Activated B cell treated with CpG ODN at 0.5 μM for 24 hours (primary cell): ENCODE measurements at places on chromosomes 7 and 10.

DNA sequence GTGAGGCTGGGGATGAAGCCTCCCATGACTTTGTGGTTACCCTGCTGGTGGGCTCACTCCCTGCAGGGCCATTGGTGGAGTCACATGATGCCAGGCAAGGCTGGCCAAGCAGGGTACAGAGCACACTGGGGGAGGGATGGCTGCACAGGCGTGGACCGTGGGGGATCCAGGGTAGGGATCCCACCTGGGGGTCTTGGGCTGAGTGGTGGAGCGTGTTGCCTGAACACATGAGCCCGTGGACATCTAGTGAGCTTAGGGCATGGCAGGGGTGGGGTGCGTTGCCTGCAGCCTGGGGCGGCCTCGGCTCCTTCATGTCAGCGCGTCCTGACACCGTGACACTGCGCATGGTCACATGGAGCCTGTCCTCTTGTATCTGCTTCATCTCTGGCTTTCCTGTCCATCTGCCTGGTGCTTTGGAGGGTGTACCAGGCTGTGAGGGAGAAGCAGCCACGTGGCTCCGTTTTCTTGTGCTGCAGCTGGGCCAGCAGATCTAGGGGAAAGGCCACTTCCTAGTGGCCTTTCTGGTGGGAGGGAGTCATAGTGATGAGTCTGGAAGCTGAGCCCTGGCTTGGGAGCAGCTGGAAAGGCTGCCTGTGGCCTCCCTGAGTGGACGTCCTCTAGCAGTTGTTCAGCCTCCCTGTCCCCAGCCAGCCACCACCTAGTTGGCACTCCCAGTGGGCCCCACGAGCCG is 96.2 kb downstream of the LHPP start:
- no peak for DNase-seq

DNA sequence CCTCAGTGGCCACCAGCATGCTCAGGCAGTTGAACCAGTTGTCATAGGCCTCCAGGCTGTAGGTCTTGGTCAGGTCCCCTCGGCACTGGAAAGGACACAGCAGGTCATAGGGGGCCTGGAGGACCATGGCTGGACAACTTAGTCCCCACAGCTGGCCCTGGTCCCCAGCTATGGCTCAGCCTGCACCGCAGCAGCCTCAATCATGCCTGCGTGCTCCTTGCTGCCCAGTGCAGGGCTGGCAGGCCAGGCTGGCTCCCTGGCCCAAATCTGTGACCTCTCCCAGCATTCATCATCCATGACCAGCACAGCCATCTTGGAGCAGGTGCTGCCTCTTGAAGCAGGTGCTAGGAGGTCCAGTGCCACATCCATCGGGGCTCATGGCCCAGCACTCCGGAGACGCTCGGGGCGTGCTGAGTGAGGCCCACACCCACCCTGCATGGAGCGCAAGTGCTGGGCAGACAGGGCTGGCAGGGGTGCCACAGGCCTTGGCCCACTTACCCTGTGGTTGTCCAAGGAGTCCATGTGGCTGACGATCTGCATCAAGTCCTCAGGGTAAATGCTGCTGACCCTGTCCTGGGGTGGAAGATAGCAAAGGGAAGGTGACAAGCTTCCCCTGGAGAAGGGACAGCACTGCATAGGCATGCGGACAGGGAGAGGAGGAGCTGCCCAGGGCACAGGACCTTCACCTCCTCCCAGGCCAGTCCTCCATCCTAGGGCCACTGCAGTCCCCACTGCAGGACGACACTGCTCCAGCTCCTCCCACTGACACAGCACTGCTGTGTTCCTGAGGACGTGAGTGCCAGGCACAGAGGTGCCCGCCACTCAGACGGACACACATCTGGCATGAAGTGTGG is 61.7 kb downstream of the CSGALNACT2 start:
- peak; percentile 12 for DNase-seq

GRCh38 chr10:129897871-129898626 is 66.0 kb downstream of the EBF3 start:
- no peak for DNase-seq

DNA sequence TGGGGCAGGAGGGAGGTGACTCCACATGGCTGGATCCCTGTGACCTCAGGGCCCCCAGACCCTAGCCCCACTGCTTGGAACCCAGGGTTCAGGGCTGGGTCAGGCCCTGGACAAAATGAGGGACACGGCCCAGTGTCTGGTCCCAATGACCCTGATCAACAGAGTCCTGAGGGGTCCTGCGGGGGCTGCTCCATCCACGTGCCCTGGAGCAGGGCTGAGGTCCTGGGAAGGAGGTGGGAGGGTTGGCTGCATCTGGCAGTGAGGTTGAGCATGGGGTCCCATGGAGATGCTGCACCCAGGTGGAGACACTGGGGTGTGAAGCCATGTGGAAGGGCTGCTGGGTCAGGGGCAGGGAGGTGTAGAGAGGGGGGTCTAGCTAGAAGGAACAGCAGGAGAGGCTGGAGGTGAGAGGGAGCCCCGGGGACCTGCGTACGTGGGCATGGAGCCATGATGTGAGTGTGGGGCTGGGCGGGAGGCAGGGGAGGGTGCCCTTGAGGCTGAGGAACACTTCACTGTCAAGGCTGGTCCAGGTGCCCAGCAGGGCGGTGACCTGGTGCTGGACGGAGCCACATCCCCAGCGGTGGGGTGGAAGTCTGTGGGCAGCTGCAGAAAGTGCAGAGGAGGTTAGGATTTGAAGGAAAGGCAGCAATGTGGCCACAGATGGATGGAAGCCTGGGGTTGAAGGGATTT is 604 bp downstream of the SCART1 start:
- DNase-seq: no peak

- no peak for DNase-seq
Measured at GRCh38 chr10:110848106-110848505, 23.6 kb upstream of the PDCD4 start.

GRCh38 chr7:127226685-127227374 is 25.9 kb downstream of the GRM8 start:
- DNase-seq: no peak

- DNase-seq: no peak
Measured at GRCh38 chr7:112202816-112203215, 3.4 kb downstream of the DOCK4 start.

DNA sequence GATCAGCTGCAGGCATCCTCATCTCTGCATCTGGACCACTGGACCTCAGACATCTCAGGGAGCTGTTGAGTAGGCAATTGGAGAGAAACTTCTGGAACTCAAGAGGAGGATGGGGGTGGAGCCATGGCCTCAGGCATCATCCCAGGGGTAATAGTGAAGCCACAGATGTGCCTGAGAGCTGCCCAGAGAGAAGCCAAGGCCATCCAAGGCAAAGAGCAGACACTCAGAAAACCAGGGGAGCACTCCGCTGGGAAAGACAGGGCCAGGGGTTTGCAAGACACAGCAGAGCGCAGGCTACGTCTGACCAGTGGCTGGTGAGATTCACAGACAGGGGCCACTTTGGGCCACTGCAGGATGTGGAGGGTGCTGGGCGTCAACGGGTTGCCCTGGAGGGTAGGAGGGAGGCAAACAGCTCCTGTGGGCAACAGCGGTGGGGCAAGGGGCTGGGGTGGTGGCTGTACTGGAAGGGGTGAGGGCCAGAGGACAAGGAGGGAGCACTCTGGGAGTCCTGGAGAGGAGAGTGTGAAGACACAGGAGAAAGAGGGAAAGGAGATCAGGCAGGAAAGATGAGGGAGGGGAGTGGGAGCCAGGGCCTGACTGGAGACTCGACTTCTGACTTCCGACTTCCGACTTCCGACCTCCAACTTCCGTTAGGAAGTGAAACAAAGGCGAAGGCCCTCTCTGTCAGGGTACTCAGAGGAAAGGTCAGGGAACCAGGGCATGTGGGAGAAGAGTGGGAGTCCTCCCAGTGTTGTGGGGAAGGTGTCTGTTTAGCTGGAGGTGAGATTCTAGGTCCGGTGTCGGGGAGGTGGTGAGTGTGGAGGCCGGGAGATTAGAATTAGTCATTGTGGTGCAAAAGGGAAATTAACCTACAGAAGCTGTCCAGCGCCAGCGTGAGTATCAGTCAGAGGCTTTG is 69.7 kb upstream of the ANTXRL start:
- no peak for DNase-seq

DNA sequence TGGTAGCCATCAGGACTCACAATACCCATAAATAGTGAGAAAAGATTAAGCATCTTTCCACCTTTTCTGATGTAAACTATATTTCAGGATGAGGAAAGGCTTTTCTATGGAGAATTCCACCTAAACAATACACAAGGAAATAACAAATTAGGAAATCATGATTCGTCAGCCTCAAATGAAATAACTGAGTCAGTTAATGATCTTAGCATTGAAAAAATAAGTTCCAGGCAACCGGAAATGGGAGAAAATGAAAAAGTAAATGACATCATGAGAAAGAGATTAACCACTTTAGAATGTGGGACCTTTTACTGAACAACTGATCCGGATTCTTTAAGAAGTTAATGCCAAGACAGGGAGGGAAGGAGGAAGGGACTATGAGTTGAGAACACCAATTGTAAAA is 742.3 kb downstream of the TNS3 start:
- no peak for DNase-seq

- no peak for DNase-seq
Measured at GRCh38 chr10:74913377-74913979, 87.1 kb downstream of the KAT6B start.

GRCh38 chr10:80070057-80070456 is 8.4 kb upstream of the TMEM254 start:
- no peak for DNase-seq

GRCh38 chr7:105376908-105377533 is 11.7 kb downstream of the SRPK2 start:
- no peak for DNase-seq

DNA sequence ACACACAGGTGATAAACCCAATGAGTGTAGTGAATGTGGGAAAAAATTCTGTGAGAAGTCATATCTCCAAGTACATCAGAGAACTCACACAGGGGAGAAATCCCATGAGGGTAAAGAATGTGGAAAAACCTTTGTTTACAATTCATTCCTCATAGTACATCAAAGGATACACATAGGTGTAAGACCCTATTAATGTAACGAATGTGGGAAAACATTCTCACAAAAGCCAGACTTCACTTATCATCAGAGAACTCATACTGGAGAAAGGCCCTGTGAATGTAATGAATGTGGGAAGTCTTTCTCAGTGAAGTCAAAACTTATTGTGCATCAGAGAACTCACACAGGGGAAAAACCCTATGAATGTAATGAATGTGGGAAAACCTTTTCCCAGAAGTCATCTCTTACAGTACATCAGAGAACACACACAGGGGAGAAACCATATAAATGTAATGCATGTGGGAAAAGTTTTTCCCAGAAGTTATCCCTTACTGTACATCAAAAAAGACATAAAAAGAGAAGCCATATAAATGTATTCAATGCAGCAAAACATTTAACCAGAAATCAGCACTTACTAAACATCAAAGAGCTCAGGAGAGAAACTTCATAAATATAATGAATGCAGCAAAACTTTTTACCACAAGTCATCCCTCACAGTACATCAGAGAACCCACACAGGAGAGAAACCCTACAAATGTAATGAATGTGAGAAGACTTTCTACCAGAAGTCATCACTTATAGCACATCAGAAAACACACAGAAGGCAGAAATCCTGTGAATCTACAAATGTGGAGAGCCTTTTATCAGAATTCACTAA is 49.8 kb downstream of the ZNF239 start:
- no peak for DNase-seq

DNA sequence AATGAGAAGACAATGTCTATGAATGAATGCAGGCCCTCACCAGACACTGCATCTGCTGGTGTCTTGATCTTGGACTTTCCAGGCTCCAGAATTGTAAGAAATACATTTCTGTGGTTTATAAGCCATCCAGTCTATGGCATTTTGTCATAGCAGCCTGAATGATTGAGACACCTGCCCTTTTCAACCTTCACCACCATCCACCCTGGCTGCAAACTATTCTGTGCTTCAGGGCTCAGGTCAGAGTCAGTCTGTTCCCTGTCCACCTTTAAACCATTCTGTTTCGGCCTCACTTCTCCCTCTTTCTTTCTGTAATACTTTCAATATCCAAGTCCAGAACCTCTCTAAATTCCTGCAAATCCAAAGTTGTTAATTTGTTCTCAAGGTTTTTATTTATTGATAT is 15.9 kb upstream of the CDK13 start:
- DNase-seq: no peak

GRCh38 chr10:99698504-99699080 is 33.3 kb downstream of the COX15 start:
- no peak for DNase-seq

- DNase-seq: no peak
Measured at GRCh38 chr7:134842886-134843430, 63.5 kb downstream of the CALD1 start.

DNA sequence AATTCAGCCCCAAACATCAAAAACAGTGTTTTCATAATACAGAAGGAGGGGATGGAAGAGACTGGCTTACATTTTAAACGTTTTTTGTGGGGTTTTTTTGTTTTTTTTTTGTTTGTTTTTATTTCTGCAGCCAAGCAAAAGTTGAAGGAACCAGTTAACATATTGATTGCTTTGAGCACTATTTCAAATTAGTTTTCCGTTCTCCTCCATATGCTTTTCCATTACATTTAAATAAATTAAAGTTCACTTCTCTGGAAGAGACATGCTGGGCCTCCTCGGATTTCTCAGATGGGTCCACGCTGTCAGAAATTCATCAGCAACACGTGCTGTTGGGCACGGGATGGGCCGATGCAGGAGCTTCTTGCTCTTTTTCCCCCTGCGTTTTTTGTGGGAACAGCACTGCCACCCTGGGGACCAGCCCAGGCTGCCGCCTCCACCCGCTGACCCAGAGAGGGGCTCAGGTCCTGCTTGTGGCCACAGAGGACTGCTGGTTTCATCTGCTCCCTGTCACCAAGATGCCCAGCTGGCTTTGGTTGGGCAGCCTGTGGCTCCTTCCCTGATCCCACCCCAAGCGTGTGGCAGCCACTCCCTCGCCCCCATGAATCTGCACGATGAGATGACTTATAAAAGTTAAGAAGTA is 67.7 kb upstream of the CHST15 start:
- no peak for DNase-seq

DNA sequence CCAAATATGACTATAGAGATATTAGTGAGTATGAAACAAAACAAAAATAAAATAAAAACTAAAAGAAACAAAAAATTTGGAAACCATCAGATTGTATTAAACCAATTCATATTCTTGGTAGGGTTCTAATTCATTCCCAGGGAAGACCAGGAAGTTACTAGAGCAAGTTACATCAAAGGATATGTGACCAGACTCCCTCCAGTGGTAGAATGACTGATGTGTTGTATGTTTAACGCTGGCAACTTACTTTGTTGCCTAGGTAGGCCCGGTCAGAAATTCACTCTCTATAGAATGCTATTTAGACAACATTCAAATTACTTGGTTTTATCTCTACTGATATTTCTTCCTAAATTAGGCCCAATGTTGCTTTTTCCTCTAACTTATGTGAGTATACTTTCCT is 5.2 kb downstream of the PHYHIPL start:
- DNase-seq: no peak

DNA sequence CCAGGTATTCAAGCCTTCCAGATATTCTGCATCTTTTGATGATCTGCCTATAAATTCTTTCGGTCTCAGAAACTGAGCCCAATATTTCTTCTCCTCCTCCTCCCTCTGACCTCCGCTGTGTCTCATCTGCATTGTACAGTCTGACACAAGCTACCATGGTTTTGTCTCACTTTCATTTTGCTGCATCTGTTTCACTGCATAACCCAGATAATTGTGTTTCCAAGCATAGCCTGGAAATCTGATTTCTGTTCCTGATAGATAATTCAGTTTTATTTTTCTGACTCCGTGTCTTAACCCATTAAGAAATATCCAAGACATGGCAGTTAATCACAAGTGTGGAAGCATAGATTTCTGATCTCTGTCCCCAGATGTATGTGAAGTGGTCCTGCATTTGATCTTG is 374.2 kb upstream of the SEMA3A start:
- DNase-seq: no peak

GRCh38 chr10:131162211-131162610 is 149.3 kb downstream of the TCERG1L start:
- DNase-seq: no peak

- DNase-seq: no peak
Measured at GRCh38 chr7:94375691-94376090, 19.0 kb upstream of the COL1A2 start.
